ENCODE measurements at places on chromosomes 4 and X.
A peak's percentile ranks its signal among the peaks of the same experiment; 100 is the strongest.

DNA sequence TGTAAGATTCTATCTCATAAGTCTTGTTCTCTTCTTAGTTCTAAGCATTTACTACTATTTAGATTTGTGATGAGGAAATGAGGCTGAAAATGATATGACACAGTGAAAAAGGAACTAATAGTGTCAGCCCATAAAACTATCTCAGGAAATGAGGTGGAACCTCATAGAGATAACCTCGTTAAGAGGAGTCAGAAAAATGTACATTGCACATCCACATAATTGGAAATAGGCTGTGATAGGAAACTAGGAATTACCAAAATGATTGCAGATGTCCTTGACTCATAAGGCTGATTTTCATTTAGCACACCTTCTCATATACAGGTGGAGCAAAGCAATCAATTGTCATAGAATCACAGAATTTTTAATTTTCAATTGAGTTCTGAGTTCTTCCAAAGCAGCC lies 26.8 kb downstream of the ANXA10 start:
- no peak for DNase-seq

DNA sequence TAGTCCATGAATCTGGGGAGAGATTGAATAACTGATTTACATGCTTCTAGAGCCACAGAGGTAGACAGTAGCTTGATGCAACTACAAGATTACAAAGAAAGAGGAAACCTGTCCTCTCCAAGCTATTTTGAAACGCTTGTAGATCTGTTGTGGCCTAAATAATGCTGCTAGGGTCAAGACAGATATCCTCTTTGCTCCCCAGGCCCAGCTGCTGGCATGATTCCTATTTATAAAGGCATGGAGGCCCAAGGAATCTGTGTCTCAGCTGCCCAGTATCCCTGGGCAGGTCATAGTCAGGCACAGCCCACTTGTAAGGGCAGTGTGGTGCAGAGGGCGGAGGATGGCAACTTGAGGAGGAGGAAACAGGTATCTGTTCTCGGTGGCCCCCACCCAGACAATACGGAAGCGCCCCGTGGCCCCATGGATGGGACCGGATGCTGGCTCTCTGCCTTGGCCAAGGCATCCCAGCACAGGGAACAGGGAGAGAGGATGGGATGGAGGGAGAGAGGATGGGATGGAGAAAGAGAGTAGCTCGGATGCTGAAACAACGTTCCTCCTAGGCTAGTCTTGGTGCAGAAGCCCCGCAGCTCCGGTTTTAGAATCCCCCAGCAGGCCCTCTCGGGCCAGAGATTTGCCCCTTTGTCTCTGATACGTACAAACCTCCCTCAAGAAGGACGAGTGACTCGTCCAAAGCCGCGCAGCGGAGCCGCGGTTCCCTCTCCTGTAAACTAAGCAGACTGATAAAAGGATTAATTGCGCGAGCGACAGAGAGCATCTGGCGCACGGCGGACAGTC lies 767 bp upstream of the SMIM20 start:
- no peak for DNase-seq

- DNase-seq, result no peak
Observed at GRCh38 chrX:69032601-69033000, 132.7 kb downstream of the PJA1 start.

- DNase-seq, result no peak
Observed at GRCh38 chr4:145218251-145218650, 37.9 kb upstream of the OTUD4 start.

GRCh38 chr4:106810122-106810521 lies 226.0 kb downstream of the DKK2 start:
- DNase-seq, result no peak

GRCh38 chrX:15860921-15861320 lies 6.3 kb upstream of the AP1S2 start:
- DNase-seq, result no peak

GRCh38 chr4:24583451-24584210 lies 723 bp downstream of the DHX15 start:
- DNase-seq, result no peak

DNA sequence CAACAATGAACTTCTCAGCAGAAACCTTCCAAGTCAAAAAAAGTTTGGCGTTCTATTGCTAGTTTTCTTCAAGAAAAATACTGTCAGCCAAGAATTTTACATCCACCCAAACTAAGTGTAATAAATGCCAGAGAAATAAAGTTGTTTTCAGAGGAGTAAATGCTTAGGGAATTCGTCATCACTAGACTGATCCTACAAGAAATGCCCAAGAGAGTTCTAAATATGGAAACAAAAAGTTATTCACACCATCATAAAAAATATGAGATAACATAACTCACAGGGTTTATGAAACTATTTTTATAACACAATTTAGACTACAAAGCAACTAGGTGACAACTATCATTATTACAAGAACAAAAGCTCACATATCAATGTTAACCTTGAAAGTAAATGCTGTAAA lies 259.5 kb upstream of the GABRA2 start:
- no peak for DNase-seq

DNA sequence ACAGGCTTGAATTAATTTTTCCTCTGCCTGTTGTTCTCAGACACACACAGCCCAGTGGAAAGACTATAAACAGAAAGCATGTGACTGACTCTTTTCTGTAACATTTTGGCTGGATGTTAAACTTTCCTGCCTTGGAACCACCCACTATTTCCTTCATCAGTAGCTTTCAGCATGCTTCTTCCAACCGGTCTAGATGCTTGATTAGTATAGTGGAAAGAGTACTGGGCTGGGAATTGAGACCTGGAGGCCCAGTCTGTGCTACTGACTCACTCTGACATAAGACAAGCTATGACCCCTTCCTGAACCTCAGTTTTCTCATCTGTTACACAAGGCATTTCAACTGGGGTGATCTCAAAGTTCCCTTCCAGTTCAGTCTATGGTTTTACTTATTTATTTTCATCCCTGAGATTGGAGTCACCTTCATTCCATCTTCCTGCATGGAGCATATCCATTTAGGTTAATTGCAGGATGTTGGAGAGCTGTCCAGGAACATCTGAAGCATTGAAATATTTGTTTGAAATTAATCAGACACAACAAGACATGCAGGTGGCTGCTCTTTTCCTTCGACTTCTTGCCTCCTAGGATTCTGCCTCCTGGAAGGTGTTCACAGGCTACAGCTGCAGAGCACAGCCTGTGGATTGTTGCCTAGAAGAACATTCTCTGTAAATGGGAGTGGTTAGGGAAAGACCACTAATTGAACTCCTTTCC lies 173.4 kb downstream of the RTL9 start:
- no peak for DNase-seq

GRCh38 chr4:2809610-2810180 lies 16.8 kb downstream of the SH3BP2 start:
- no peak for DNase-seq

DNA sequence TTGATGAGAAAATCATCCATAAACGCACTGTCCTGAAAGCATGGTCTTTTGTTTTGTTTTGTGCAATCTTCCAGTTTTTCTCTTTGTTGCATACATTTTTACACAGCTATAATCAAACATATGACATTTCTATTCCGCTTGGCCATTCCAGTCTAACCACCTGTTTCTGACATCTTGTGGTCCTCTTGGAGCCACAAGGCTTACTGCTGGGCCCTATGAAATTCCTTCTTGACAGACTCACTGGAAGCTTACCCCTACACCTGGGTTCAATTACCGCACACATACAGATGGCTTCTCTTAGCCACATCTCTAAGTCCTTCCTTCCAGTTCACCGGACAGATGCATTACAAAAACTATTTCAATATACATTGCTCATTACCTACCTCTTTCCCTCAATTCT lies 72.4 kb downstream of the PAPSS1 start:
- DNase-seq, result no peak

DNA sequence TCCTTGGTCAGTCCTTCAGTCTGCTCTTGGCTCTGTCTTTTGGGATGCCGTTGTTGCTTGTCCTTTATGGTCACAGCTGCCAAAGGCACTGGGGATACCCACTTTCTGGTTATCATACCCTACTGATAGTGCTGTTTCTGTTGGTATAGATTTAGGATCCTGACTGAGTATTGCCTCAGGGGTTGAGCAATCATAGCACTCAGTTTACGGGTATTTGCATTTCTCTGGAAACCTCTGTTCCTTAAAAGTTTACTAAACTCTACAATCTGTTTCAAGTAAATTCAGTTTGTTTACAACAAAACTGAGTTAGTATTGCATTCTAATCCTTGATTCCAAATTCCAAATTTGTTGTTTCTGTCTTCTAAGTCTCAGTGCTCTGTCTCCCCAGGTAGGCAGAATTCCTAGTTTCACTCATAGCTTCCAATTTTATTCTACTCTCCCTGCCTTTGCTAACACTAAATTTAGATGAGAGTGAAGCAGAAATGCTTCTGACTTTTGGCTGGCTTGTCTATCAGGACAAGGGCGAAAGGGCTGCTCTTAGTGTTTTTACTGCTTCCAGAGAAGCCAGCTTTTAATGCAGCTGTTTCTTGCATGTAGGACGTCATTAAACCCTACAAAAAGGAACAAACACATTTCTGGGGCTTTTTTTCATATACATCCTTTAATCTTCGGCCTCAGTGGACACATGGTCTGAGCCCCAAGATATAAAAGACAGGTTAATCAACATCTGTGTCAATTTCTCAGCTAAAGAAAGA lies 17.2 kb upstream of the TET2 start:
- no peak for DNase-seq

DNA sequence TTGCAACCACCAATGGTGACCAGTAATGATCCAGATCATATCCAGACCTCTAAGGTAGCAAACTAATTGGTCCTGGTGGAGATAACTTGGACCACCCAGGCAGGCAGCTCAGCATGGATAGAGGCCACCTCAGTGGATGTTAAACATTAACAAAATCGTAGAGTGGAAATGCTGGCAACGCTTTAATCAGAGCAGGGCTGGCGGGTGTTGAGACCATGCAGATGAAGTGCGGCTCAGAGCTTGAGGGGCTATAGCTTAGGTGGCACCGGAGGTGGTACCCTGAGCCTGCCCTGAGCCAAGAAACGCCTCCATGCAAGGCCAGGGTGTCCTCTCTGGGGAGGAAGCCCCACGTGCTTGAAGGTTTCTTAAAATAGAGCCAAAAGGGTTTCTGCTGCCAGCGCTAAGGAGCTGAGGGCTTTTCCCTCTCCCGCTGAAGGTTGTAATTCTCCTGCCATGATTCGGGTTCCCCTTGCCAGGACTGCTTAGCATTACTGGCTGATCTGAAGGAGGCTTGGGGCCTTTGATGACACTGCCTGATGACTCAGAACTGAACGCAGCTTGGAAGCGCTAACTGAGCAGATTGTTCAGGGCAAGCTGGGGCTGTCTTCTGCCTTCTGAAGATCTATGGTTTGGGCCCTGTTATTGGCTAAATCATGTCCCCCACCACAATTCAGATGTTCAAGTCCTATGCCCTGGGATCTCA lies 177.8 kb upstream of the ATP6AP2 start:
- DNase-seq, result peak; percentile 6

- no peak for DNase-seq
Observed at GRCh38 chr4:1880332-1880731, 9.1 kb downstream of the NSD2 start.

- DNase-seq, result no peak
Observed at GRCh38 chr4:72286185-72286584, 254.4 kb downstream of the NPFFR2 start.

DNA sequence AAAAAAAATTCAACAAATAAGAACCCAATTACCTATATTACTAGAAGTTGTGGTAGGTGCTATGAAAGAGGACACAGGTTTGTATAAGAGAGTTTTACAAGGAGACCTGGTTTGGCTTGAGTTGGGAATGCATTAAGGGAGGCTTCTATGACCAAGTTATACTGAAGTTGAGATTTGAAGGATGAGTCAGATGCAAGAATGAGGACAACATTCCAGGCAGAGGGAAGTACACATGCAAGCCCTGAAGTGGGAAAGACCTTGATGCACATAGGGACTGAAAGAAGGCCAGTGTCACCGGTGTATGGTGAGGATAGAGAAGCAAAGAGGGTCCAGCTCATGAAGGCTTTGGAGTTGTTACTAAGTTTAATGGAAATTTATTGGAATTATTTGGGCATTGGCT lies 52.2 kb downstream of the ANK2 start:
- DNase-seq, result no peak

GRCh38 chr4:85824166-85824945 lies 349.4 kb downstream of the ARHGAP24 start:
- DNase-seq, result no peak

DNA sequence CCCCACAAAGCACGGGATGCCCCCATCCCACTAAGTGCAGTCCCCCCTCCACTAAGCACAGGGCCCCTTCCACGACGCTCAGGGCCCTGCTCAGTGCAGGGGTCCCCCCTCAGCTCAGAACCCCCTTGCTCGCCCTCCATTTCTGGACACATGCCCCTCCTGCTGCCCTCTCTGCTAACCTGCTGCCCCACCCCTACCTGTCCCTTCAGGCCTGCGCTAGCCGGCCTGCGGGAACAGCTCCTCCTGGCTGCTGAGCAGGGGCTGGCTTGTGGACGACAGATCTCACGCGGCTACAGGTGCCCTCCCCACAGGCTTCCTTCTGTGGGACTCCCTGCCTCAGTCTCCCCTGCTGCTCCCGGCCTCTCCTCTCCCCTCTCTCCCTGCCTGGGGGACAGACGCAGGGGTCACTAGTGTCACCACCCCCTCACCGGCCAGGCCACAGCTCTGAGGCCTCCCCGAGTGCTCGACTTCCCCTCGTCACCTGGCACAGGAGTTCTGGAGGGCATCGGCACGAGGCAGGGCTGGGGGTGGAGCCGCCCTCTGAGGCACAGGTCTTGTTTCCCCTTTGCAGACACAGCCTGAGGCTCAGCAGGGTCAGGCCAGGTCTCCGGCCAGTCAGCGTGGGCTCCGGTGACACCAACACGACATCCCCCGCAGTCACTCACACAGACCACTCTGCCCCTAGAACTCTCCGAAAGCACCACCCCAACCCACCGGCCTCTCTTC lies 21.6 kb downstream of the GAK start:
- no peak for DNase-seq

DNA sequence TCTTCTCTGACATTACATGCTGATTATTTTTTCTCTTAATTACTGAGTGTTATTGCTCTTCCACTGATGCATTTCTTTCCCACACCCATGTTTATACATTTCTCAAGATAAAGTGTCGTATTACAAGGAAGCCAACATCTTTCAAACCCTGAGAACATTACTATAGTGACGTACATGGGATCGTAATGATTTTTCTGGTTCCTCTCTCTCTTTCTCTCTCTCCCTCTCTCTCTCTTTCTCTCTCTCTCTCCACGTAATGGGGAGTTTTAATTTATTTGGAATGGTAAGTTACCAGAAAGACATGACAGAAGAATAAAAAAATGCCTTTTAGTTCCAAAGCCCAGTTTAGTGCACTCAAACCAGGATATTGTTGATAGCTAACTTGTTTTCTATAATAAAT lies 40.4 kb upstream of the MAPK10 start:
- no peak for DNase-seq

Data from hippocampal formation (tissue), 2 donors.